ENCODE measurements at places on chromosomes 12 and 14.

DNA sequence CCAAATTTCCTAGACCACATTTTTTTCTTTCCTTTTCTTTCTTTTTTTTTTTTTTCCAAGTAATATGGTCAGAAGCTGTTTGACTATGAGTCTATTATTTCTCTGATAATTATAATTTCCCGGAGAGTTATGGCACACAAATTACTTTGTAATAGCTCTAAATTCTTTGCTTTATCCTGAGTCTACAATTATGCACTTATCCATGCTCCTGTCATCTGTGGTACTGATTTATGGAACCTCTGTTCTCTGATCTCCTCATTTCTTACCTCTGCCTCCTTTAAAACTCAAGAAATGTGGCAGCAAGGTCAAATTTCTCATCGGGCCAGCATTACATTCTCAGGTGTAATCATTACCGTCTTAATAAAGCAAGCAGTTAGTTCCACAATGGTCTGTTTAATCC, 282.1 kb downstream of the PAWR start:
- DNase-seq, result no peak

DNA sequence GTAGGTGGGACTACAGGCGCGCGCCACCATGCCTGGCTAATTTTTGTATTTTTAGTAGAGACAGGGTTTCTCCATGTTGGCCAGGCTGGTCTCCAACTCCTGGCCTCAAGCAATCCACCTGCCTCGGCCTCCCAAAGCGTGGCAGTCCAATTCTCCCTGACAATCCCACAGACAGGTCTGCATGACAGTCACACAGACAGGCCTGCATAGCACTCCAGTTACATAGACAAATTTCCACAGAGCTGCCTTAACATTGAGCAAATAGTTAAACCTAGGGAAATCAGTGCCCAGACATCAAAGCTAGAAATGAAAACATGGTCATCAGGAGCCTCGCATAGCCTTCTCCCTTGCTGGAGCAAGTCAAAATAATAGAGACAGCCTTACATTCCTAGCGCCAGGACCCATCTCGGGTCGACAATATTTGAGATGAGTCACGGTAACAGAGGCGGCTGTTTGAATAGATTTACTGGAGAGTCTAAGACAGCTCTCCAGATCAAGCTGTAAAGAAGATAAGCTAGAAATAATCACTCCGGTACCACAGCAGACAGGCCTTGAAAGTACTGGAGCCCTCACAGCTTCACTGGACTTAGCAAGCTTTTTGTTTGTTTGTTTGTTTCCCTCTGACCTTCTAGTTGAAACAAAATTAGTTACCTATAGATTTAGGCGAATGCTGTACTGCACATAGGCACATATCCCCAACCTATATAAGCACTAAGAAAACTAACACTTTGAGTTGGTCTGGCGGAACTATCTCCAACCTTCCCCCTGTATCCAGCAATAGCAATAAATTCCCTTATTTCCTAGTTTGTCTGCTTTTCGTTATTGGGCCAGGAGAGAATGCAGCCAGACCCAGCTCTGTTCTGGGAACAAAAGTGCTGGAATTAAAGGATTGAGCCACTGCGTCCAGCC, 23.8 kb upstream of the PYROXD1 start:
- DNase-seq, result no peak

DNA sequence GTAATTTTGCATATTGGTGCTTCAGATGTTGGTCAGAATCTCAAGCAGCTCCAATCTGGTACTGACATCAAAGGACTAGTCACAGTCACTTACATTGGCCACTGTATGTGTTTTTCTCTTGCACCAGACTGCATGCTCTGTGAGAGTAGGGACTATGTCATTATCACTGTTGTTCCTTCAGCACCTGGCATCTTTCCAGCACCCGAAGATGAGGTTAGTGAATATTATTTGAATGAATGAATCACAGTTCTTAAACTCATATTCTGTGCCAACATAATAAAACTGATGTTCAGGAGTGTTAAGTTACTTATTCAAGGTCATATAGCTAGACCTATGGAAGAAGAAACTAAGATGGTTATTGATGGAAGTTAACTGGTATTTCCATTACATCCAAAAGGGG, 204.5 kb upstream of the TBX3 start:
- no peak for DNase-seq

DNA sequence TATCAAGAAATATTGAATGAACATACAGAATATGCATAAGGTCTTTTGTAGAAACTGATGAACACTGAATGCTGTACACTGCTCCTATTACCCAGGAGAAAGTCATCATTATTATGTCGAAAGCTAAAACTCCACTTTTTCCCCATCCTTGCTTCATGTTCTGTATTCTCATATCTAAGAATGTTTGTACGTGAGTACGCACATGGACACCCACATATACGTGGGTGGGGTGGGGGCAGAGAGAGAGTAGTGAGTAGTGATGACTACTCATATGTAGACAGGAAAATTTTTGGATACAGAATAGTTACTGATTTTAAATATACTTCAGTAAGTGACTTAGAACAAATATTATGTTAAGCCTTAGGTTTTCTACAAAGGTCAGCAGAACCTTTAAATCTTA, 75.1 kb downstream of the FERMT2 start:
- no peak for DNase-seq

DNA sequence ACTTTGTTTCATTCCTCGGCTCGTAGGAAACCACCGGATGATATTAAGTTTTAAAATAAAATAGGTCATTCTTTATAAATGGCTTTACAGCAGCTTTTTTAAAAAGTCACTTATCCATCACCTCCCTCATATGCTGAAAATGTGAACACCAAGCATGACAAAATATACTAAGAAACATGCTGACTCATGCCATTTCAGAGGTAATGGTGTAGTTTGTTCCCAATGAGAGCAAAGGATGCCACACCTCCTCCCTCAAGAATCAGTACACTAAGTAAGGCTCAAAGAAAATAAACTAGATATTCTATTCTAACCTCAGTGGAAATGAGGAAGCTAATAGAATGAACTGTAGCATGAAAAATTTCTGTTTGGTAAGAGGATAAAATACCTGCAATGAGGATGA, 5.5 kb upstream of the DIO2 start:
- DNase-seq, result no peak

DNA sequence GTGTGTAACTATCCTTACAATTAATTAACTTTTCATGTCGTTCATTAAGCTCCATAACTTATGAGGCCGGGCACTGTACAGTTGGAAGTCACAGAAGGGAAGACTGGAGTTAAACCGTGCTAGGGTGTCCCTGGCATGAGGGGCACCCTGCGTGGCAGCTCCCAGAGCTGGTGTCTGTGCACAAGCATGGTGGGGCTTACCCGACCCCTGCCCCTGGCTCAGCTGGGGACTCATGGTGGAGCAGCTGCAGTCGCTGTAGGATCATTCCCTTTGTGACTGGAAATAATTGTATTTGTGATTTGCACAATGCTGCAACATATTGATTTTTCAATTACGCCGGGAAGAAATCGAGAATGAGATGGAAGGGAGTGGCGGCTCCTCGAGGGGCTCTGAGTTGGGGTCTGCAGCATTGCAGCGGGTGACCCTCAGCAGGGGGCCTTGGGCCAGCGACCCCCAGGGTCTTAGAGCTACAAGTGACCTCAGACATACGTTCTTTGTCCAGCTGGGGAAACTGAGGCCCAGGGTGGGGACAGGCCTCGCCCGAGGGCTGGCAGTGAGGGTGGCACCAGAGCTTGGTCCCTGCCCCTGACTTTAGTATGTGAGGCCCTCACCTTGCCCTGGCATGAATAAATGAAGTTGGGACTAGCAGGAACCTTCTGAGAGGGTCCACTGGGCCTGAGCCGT, 125.4 kb downstream of the KIF26A start:
- no peak for DNase-seq

GRCh38 chr12:124927201-124928094, 13.0 kb upstream of the UBC start:
- DNase-seq, result peak; percentile 84

GRCh38 chr14:24700511-24700910, 66.5 kb upstream of the GZMB start:
- DNase-seq, result no peak

DNA sequence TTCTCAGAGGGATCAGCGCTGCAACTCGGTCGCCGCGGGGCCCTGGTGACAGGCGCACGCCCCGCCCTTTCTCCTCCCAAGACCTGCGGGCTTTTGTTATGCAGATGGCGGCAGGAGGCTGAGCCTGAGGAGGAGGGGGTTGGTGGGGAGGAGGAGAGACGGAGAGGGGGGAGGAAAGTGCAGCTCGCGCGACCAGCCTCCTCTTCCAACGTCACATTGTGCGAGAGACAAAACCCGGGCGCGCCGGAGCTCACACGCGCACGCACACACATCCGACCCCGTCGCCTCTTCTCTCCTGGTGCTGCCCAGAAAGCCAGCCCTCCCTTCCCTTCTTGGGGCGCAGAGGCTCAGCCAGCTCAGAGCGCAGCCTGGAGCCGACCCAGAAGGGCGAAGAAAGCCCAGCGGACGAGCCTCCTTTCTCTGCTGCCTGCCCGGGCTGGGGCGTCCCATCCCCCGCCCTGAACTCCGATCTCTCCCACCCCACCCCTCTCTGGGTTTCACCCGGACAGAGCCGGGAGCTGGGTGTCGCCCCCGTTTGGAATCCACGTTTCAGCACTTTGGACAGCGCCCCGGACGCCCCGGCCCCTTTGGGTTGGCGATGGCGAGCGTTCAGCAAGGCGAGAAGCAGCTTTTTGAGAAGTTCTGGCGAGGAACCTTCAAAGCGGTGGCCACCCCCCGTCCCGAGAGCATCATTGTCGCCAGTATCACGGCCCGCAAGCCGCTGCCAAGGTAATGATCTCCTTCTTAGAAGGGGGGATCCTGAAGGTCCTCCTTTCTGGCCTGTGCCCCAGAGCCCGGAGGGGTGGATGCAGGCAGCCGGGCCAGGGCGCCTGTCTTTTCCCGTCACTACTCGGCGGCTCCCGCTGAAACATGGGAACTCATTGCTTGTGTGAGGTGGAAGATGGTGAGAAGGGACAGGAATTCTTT, at the start of gene SRRM4:
SRRM4 (plus strand) TSS at position 257 of the 927 bp plus-strand sequence; CDS start at position 599, 342 bp downstream.
- peak; percentile 20 for DNase-seq

- DNase-seq, result no peak
These were observed 13.3 kb upstream of the VRK1 start for GRCh38 chr14:96783915-96784224.

DNA sequence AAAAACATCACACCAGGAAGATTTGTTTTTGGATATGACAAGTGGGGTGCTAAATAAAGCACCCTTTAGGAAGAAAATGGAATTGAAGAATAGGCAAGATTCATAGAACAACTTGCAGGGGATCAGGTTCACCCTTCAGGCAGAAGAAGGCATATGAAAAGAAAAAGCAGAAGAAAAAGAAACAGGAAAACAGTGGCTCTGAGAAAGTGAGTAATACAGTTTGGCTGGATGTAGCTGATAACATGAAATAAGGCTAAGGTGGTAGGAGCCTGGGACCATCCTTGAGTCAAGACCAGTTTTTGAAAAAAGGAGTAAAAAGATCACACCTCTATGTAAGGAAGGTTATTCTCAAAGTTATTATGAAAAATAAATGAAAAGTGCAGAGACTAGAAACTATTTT, 42.4 kb downstream of the TRIP11 start:
- no peak for DNase-seq

GRCh38 chr12:49537752-49538509, 899 bp upstream of the KCNH3 start:
- no peak for DNase-seq

DNA sequence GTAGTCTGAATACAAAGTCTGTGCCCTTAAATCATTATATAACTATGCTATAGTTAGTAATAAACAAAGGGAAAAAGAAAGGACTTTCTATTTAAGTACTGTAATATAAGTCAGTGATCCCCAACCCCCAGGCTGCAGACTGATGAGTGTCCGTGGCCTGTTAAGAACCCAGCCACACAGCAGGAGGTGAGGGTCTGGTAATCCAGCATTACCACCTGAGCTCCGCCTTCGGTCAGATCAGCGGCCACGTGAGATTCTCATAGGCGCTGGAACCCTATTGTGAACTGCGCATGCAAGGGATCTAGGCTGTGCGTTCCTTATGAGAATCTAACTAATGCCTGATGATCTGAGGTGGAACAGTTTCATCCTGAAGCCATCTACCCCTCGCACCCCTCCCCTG, 15.7 kb downstream of the NFYB start:
- no peak for DNase-seq

- peak; percentile 34 for DNase-seq
These were observed 233.2 kb downstream of the MDGA2 start for GRCh38 chr14:47442211-47442610.
